ENCODE measurements at places on chromosomes 16 and 17. TPM values are rescaled to one million over a fixed set of nuclear protein-coding genes. Genes with fewer than 3 reads are reported as not detected.

DNA sequence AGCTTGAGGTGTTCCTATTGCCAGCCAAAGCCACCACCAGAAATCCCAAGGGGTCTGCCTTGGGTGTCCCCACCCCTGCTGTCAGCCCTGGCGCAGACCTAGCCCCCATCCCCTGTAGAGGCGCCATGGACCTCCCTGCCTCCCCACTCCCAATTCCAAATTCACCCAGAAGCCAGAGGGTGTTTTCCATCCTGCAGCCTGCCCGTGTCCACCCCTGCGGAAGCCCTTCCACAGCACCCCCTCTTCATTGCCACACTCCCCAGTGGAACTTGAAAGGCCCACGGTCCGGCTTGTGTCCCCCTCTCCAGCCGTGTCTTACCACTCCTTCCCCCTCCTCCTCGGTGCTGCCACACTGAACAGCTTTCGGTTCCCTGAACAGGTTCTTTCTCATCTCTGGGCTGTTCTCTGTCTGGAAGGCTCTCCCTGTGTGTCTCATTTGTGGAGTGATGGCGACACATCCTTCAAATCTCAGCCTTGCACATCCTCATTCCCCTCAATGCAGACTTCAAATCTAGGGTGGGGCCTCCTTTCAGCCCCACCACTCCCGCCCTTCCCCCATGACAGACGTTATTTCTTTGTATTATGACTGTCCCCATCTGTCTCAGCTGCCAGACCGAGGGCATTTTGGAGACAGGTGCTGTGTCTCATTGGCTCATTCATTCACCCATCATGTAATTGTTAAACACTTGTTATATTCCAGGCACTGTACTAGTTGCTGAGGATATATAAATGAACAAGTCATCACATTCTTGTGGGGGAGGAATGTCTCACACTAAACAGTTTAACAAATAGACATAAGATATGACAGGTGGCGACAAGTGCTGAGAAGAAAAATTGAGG, 36.3 kb downstream of the ADGRG5 start:
- DNase-seq: no peak

DNA sequence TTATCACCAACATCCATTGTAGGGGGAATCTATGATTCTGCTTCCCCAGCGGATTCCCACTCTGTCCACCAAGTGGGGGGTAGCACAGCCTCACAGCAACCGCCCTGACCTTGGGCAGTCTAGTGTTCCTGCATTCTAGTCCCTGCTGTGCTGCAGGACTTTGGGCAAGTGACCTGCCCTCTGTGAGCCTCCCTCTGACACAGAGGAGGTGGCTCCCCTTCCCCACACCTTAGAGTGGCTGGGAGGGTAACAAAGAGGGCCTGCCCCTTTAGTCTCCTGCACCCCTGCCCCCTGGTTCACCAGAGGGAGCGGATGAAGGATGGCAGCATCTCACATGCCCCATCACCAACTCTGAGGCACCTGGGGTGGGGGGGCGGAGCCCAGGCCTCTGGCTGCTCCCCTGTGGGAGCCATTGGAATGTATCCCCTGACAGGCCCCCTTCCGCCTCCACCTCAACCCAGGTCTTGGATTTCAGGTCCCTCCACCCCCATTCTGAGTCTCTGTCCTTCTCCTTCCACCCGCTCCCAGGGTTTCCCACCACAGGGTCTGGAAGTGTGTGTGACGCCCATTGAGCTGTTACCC, 10.1 kb downstream of the GAS2L2 start:
- DNase-seq: no peak

DNA sequence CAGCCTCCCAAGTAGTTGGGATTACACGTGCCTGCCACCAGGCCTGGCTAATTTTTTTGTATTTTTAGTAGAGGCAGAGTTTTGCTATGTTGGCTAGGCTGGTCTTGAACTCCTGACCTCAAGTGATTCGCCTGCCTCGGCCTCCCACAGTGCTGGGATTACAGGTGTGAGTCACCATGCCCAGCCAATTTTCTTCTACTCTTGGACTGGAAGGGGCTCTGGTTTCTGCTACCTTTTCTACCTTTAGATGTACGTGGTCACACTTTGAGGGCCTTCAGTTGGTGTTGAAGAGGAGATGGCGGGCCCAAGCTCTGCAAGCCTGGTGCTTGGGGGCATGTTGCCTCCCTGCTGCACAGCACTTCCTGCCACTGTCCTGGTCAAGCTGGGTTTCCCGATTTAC, 173.6 kb downstream of the PRKCA start:
- DNase-seq: no peak

GRCh38 chr16:17359788-17360390, 110.9 kb downstream of the XYLT1 start:
- DNase-seq: peak; percentile 70

DNA sequence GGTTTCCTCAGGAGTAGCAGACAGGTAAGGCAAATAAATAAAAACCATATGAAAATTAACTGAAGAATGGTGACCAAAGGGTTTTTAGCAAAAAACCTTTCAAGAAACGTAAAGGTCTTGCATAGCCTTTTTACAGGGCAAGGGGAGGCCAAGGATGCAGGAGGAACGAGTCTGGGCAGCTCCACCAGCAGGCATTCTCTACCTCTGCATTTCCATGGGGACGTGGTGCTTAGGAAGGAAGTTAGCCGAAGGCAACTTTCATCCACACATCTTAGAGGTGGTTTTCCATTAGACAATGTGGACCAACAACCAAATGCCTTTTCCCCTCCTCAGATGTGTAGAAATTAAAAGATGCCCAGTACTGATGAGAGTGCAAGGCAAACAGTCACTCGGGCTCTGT, 20.7 kb downstream of the TOM1L2 start:
- no peak for DNase-seq

PPM1E gene
- total RNA-seq: under 0.01 TPM

ABCC11 gene
- total RNA-seq: under 0.01 TPM

GGNBP2 gene
- total RNA-seq: 40.7 TPM

TNFSF13 gene
- 0.56 TPM for total RNA-seq

WRAP53 gene
- 6.6 TPM for total RNA-seq

DNAH9 gene
- total RNA-seq: not detected

MXRA7 gene
- 169 TPM for total RNA-seq
